HS-27A (cell line): ENCODE measurements at places on chromosomes 3 and 15.

- no peak for DNase-seq
These were observed 805 bp upstream of the TRPM7 start for GRCh38 chr15:50687302-50687902.

DNA sequence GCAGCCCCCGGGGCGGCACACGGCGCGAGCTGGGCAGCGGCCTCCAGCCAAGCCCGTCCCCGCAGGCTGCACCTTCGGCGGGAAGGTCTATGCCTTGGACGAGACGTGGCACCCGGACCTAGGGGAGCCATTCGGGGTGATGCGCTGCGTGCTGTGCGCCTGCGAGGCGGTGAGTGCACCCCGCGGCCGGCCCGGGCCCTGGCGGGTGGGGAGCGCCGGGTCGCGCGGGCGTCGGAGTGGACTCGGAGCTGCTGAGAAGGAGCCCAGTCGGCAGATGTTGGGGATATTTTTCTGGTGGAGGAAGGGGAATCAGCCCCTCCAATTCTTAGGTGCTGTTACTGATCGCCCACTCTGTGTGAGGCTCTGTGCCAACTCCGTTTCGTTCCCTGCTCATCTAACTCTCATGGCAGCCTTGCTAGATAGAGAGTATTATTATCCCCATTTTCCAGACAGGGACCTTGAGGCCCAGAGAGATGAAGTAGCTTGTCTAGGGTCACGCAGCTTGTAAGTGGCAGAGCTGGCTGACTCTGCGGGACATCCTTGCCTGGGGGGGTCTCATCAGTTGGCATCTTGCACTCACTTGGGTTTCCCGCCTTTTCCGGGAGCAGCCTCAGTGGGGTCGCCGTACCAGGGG, 890 bp downstream of the CHRD start:
- DNase-seq, result no peak

DNA sequence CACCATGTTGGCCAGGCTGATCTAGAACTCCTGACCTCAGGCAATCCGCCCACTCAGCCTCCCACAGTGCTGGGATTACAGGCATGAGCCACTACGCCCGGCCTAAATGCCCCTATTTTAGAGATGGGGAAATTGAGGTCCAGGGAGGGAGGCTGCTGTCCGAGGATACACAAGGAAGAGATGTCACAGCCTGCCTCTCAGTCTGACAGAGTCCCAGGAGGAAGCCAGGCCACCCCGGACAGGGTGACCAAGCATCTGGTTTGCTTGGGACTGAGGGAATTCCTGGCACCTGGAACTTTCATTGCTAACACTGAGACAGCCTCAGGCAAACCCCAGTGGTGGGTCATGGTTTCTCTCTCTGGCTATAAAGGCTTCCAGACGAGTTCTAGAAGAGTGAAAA, 30.6 kb upstream of the ADAMTS7 start:
- no peak for DNase-seq

DNA sequence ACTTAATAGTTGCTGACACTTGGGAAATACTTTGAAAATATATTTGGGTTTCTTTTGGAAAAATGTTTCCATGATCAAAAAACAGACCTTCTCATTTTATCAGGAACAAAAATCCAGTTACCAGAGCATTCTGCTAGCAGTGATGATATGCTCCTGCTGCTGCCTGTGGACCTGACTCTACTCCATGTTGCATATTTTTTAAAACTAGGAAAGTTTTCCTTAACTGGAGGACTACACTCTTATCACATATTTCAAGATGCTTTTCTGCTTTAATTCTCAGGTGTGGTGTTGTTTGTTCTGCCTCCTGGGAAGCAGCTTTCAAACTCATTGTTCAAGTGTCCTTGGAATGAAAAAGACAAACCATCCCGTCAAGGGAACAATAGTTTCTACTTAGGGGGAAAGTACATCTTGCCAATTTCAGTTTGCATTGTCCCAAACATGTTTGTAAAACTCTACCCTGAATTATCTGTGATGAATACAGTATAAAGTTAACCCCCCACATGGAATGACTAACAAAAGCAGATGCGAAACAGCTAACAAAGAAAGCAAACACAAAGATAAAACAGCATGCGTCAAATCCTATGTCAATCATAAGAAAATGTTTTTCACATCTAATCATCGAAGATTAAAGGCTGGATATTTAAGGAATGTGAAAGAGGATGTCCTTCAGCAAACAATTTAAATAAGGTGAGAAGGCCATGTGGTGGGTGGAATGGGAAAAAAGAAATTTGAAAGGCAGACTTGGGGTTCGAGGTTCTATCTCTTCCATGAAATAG, 40.1 kb upstream of the PSMD6 start:
- DNase-seq, result no peak

DNA sequence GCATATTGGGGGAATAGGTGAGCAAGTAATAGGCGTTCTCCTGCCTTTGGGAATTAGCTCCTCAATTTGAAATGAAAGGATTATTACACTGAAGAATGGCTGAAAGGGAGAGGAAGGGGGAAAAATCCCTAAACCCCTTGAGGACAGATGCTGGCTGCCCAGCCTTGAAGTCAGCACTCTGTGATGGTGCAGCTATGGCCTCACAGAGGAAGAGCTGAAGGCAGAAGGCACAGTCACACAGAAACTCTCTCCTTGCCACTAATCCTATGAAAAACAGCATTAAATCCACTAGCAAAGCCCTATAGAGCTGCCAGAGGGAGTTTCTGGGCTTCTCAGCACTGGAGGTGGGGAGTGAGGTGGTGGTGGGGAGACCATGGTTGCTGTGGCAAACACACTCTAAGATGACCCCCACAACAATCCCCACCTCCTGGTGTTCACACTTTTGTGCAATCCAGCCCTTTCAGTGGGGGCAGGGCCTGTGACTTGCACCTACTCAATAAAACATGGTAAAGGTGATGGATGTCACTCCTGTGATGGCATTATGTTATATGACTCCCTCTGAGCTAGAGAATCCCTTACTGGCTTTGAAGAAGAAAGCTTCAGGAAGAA, 101.2 kb downstream of the RFTN1 start:
- DNase-seq, result no peak

DNA sequence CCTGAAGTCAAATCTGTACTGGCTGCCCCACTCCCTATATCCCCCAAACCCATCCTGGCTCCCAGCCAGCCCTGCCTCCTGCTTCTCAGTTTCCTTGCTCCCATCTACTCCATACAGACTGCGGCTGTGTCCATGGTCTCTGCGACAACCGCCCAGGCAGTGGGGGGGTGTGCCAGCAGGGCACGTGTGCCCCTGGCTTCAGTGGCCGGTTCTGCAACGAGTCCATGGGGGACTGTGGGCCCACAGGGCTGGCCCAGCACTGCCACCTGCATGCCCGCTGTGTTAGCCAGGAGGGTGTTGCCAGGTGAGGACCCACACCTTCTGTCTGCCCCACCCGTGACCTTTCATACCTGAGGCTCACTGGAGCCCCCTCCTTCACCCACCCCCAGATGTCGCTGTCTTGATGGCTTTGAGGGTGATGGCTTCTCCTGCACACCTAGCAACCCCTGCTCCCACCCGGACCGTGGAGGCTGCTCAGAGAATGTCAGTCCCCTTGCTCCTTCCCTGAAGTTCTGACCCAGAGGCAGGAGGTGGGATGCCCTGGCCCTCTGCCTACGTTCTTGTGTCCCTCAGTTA, 14.7 kb downstream of the STAB1 start:
- no peak for DNase-seq

DNA sequence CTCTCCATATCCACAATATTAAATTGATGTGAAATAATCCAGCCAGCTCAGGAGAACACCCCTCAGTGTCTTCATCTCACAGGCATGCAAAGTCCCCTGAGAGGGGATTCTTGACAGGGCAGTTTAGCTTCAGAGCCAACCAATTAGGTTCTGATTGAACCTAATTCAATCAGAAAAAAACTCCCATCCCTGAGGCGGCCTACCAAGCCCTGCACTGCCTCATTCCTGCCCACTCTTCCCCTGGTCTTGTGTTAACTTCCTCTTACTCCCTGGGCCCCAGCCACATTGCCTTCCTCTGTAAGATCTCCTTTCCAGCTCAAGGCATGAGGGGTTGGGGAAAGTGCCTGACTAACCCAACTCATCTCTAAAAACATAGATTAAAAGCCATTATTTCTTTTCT, 46.1 kb downstream of the FRMD4B start:
- no peak for DNase-seq

- no peak for DNase-seq
These were observed 384.3 kb downstream of the PTPRG start for GRCh38 chr3:61945657-61946056.

DNA sequence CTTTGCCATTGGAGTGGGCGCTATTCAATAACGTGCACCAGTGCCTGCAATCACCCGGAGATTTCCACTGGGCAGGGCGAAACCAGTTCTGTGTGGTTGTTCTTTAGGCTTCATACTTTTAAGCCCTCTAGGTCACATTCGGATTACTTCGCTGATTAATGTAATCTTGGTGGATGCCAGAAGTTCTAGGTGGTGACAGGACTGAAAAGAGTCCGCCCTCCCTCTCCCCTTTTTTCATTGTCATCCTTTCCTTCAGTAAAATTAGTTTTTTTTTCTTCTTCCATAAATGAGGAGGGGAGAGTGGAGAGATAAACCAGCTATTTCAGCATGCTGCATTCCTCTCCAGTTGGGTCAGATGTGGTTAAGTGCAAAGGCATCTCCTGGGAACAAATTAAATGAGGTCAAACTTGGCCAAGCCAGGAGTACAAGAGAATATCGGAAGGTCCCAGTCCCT, 2.3 kb upstream of the SLC2A2 start:
- peak; percentile 87 for DNase-seq

GRCh38 chr3:55333923-55334322, 153.2 kb downstream of the WNT5A start:
- no peak for DNase-seq

DNA sequence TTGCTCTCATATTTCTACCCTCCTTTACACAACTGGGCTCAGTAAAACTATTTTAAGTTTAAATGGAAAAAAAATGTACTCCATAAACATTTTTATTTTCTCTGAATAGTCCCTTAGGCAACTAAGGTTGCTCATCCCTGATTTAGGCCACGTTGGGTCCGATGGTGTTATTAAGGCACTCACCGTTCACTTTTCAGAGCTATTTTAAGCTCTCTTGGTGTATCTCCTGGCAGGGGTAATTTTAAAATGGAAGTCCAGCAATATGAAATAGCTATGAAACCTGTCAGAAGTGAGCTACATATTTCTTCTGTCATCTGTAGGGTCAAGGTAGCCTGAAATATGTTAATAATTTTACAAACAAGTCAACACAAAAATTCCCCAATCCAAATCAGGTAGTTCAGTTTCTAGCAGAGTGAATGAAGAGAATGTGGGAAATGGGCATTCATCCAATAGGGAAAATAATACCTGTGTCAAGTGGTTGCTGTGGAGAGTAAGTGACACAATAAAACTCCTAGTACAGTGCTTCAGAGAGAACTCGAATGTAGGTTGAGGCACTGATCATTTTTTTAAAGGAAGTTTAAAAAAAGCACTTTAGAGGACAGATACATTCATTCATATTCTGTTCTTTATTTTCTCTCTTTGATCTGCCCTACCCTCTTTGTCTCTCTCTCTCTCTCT, 209.3 kb upstream of the FEZF2 start:
- no peak for DNase-seq
